ENCODE measurements at places on chromosomes 13 and 19.

DNA sequence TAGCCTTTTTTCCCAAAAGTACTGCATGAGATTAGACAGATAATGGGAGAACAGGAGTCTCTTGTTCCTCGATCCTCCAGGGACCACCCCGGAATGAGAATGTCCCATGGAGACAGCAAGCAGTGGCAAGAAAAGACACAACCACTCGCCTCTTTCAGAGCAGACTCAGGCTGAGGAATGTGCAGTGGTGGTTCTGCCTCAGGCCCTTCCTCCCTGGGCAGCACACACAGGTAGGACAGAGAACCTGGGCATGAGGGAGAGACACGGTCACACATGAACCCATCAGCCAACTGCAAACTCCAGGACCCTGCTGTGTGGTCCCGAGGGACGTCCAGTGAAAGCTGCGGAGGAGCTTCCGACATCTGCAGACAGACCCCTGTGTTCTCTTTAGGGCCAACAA is 31.0 kb downstream of the CRYL1 start:
- no peak for DNase-seq

DNA sequence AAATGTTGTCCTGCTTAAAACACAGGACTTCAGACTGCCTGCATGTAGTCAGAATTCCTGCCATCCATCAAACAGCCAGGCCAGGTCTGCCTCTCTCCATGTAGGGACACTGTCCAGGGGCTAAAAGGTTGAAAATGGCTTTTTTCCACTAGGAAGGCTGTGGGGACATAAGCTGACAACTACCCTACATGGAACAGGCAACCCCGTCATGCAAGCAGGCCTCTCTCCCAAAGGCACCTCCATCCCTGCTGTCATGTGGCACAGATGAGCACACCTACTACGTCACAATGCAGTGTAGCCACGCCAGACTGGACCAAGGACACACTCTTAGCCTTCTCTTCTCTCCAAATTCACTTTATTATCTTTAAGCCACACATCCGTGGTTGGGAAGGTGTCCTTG is 40.8 kb downstream of the LATS2 start:
- no peak for DNase-seq

GRCh38 chr13:33224686-33225085 is 60.9 kb downstream of the STARD13 start:
- DNase-seq, result no peak

DNA sequence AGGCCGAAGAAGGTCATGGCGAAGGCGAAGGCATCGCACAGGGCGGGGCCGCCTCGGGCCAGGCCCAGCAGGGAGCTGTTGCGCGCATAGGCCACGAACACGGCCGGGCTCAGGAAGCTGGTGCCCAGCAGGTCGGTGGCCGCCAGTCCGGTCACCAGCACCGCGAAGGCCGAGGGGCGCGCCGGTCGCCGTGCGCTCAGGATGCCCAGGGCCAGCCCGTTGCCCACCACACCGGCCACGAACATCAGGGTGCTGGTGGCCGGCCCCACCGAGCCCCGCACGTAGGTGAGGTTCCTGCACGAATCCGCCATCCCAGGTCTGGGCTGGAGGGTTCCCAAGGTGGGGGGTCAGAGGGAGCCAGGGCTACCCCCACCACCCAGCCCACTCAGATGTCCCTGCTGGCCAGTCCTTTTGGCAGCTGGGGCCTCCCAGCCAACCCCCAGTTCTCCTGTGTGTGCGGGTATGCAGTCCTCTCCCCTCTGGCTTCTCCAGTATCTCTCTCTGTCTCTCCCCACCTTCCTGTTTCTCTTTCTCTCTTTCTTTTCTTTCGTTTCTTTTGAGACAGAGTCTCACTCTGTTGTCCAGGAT is 880 bp downstream of the PTGIR start:
- no peak for DNase-seq

- DNase-seq, result no peak
These were observed 456.2 kb downstream of the PCDH20 start for GRCh38 chr13:60959427-60959826.

GRCh38 chr19:33750587-33751435 is 45.9 kb upstream of the KCTD15 start:
- no peak for DNase-seq

DNA sequence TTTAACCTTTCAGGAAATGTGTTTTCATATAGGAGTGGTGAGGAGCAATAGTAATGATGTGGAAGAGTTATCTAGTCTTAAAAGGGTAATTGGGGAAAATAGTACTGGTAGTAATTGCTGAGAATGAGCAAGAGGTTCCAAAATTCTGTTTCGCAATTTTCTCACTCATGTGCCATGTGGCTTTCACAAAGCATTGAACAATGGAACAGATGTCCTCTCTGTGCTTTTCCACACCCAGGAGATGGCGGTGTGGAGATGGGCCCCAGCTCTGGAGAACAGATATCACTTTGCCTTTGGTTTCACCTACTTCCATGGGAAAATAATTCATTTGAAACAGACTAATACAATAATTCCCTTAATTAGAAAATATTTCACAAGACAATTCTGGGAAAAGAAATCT is 170.0 kb upstream of the SLC10A2 start:
- DNase-seq, result no peak

DNA sequence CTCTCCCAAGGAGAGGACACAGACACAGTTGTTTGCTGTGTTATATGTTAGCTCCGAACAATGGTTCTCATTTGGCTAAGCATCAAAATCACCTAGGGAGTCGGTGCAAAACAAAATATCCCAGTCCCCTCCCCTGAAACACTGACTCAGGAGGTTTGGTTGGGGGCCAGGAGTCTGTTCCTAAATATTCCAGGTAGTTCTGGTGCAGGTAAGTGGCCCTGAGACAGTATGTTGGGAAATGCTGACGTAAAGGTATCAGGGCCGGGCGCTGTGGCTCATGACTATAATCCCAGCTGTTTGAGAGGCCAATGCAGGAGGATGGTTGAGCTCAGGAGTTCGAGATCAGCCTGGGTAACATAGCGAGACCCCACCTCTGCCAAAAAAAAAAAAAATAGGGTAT is 2.3 kb upstream of the MAP2K7 start:
- DNase-seq, result no peak

GRCh38 chr13:64753233-64754000 is 2476.7 kb downstream of the PCDH9 start:
- DNase-seq, result no peak

- DNase-seq, result no peak
These were observed 3.8 kb downstream of the BCL2L12 start for GRCh38 chr19:49669516-49669915.

- DNase-seq, result no peak
These were observed 39.0 kb downstream of the RCBTB2 start for GRCh38 chr13:48493851-48494250.

GRCh38 chr13:39016787-39017186 is 21.1 kb downstream of the PROSER1 start:
- no peak for DNase-seq

DNA sequence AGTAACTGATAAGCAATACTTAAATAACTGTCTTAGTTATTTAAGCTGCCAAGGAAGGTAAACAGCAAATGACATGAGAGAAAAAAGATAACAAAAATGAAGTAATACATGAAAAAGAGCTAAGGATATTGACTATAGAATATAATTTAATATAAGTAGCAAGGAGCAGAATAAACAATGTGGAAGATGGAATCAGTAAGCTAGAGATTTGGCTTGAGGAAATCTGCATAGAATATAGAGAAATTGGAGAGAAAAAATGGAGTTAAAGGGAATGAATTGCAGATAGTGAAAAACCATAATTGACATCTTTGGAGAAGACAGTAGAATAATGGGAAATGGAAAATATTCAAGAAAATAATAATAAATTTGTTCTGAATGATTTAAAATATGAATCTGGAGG is 127.1 kb downstream of the PDS5B start:
- DNase-seq, result no peak

- DNase-seq, result no peak
These were observed 7.0 kb upstream of the F10 start for GRCh38 chr13:113115363-113116205.

- DNase-seq, result peak; percentile 17
These were observed 60.9 kb upstream of the ZNF527 start for GRCh38 chr19:37309834-37310575.

DNA sequence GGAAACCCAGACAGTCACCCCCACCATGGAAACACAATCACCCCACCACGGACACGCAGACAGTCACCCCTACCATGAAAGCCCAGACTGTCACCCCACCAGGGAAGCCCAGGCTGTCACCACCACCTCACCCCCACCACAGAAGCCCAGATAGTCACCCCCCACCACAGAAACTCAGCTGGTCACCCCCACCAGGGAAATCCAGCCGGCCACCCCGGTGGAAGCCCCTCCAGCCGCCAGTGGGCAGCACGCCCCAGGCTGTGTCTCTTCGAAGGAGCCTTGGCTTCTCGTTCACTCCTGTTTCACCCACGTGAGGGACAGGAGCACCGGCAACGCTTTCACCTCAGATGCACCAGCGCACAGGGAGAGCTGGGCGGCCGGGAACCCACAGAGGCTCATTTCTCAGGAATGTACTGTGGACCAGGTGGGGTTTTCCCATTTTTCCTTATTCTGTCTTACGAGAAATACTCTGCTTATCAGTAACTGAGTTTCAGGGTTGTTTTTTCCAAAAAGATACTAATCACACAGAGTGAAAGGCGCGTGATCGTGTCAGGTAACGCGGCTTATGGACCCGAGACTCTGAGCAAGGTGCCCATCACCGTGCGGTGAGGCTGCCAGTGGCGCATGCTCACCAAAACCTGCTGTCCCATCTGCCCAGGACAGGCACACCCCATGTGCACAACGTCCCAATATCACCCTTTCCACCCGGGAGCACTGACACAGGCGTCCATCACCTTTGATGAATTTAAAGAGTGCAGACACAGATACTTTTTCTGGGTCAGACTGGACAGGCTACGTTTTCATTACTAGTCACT is 28.0 kb downstream of the CARS2 start:
- DNase-seq, result no peak

GRCh38 chr13:111506125-111506524 is 185.7 kb downstream of the TEX29 start:
- no peak for DNase-seq

GRCh38 chr19:6239871-6240676 is 39.7 kb downstream of the MLLT1 start:
- no peak for DNase-seq

GRCh38 chr13:97719736-97720135 is 233.7 kb upstream of the IPO5 start:
- no peak for DNase-seq

GRCh38 chr13:26502826-26503225 is 54.7 kb upstream of the WASF3 start:
- DNase-seq, result peak; percentile 3

GRCh38 chr13:50130123-50130946 is 115.1 kb downstream of the KCNRG start:
- peak; percentile 12 for DNase-seq

DNA sequence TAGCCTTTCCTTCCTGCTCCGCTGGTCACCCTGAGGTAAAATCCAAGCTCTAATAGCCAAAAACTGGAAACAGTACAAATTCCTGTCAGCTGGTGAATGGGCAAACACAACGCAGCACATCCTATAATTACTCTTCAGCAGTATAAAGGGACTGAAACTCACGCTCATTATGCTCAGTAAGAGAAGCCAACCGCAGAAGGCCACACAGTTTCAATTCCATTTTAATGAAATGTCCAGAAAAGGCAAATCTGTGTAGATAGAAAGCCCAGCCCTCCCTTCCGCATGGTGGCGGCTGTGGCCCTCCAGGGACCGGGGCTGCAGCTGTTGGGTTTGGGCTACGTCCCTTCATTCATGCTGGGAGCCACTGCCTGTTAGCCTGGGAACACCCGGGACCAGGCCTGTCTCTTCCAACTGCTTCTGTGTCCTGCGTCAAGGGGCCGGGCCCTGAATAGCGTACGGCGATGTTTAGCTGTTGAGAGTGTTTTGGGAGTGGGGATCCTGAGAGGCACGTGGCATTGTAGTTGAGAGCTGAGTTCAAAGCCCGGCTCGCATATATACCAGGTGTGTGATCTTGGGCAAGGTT is 23.5 kb downstream of the NKPD1 start:
- no peak for DNase-seq

DNA sequence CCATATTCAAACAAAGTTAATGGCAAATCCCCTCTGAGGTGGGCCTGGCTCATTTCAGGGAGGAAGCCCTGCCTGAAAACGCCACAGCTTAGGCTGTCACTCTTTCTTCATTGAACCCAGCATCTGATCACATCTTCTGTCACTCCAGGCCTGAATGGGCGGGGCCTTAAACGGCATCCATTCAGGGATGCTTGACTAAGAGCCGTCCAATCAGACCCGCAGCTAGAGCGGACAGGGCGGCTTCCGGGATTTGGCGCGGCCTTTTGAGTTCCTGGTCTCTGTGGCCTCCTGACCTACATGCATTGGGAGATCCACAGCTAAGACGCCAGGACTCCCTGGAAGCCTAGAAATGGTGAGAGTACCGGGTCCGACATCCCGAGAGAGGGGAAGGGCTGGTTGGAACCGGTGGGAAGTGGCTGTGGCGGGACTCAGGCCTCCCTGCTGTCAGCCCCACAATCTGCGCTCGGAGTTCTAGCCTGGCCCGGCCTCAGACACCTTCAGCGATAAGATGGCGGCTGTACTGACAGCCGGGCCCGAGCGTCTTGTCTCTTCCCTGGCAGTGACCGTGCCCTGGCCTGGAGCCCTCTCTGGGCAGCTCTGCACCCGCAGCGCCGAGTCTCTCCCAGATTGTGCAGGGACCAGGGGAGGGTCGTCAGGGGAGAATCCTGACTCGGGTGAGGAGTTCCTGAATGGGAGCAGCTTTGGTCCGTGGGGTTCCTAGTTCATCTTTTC is at the start of gene ZNF723:
TSS of gene ZNF723 (plus strand) at position 261 of the 732 bp plus-strand sequence. CDS start at position 350, 89 bp downstream.
- no peak for DNase-seq

- no peak for DNase-seq
These were observed 87.3 kb downstream of the COL4A2 start for GRCh38 chr13:110394371-110394841.

DNA sequence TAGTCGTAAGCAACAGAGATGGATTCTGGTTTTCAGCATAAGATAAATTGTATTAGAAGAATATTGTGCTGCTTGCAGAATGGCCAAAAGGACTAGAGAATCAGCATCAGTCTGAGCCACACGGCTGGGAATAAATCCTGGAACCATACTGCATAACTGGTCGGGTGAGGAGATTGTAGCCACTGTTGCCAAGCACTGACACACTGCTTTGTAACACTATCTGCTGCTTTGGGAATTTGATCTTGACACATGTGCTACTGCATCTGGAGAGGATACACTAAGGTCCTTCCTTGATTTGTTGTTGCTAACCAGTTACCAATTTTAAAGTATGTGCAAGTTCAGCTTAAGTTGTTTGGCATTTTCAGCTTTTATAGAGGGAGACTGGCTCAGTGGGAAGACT is 1.9 kb downstream of the HNRNPA1L2 start:
- no peak for DNase-seq

All from activated CD4-positive, alpha-beta T cell treated with anti-CD3 and anti-CD28 coated beads, Interleukin-2, amount 50 U/mL, for 4 hours (primary cell).